Spleen (tissue), 13 donors: ENCODE measurements at places on chromosomes 12 and 14. TPM values are rescaled to one million over a fixed set of nuclear protein-coding genes. Genes with fewer than 3 reads are reported as not detected.

- no peak overlapping the region for H3K27ac ChIP-seq
- H3K27me3 ChIP-seq = no peaks in the 10 kb centered on the region
- no peak overlapping the region for H3K4me3 ChIP-seq
- no peaks in the 10 kb centered on the region for H3K4me1 ChIP-seq
- H3K36me3 ChIP-seq = no peaks in the 10 kb centered on the region
Observed at GRCh38 chr12:47547077-47547476, 158.8 kb downstream of the RPAP3 start.

Gene NOXRED1
- total RNA-seq = 1.2 TPM

Gene SLC2A14
- total RNA-seq = 0.51 TPM

GRCh38 chr14:55025948-55026347 is 951 bp downstream of the WDHD1 start:
- DNase-seq = no peak
- no peaks in the 10 kb centered on the region for H3K36me3 ChIP-seq
- H3K27ac ChIP-seq = no peak overlapping the region
- H3K4me1 ChIP-seq = peaks cover 45% of the 10 kb centered on the region

GRCh38 chr14:93319958-93320357 is 12.9 kb downstream of the BTBD7 start:
- H3K27me3 ChIP-seq = no peaks in the 10 kb centered on the region
- H3K4me3 ChIP-seq = no peak overlapping the region
- no peaks in the 10 kb centered on the region for H3K36me3 ChIP-seq
- no peak overlapping the region for H3K27ac ChIP-seq
- peaks cover 14% of the 10 kb centered on the region for H3K4me1 ChIP-seq

Gene VIPAS39
- total RNA-seq = 18.5 TPM

- H3K27me3 ChIP-seq = no peaks in the 10 kb centered on the region
- H3K36me3 ChIP-seq = no peaks in the 10 kb centered on the region
- H3K27ac ChIP-seq = no peak overlapping the region
- no peak for DNase-seq
- no peaks in the 10 kb centered on the region for H3K4me1 ChIP-seq
- no peak overlapping the region for H3K4me3 ChIP-seq
Observed at GRCh38 chr14:28001002-28001401, 765.6 kb upstream of the FOXG1 start.

Gene LBHD2
- total RNA-seq = not detected

DNA sequence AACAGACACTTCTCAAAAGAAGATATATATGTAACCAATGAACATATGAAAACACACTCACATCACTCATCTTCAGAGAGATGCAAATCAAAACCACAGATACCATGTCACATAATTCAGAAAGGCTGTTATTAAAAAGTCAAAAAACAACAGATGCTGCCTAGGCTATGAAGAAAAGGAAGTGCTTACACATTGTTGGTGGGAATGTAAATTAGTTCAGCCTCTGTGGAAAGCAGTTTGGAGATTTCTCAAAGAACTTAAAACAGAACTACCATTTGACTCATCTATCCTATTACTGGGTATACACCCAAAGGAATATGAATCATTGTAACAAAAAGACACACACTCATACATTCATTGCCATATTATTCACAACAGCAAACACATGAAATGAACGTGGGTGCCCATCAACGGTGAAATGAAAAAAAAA is 35.1 kb downstream of the EIF2S3B start:
- no peak overlapping the region for H3K4me3 ChIP-seq
- H3K27ac ChIP-seq = no peak overlapping the region
- H3K36me3 ChIP-seq = no peaks in the 10 kb centered on the region
- H3K27me3 ChIP-seq = no peaks in the 10 kb centered on the region
- DNase-seq = no peak
- no peaks in the 10 kb centered on the region for H3K4me1 ChIP-seq

Gene ALX1
- not detected for total RNA-seq

DNA sequence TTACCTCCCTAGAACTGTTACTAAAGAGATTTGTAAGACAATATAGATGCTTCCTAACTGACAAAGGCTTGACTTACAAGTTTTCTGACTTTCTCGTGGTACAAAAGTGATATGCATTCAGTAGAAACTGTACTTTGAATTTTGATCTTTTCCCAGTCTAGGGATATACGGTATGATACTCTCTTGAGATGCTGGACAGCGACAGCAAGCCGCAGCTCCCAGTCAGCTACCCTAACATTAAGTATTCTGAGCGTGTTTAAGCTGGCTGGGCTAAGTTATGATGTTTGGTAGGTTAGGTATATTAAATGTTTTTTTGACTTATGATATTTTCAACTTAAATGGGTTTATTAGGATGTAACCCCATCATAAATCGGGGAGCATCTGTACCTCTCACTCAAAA is 55.2 kb upstream of the CDKL1 start:
- no peak overlapping the region for H3K4me3 ChIP-seq
- no peaks in the 10 kb centered on the region for H3K4me1 ChIP-seq
- H3K36me3 ChIP-seq = peaks cover 34% of the 10 kb centered on the region

DNA sequence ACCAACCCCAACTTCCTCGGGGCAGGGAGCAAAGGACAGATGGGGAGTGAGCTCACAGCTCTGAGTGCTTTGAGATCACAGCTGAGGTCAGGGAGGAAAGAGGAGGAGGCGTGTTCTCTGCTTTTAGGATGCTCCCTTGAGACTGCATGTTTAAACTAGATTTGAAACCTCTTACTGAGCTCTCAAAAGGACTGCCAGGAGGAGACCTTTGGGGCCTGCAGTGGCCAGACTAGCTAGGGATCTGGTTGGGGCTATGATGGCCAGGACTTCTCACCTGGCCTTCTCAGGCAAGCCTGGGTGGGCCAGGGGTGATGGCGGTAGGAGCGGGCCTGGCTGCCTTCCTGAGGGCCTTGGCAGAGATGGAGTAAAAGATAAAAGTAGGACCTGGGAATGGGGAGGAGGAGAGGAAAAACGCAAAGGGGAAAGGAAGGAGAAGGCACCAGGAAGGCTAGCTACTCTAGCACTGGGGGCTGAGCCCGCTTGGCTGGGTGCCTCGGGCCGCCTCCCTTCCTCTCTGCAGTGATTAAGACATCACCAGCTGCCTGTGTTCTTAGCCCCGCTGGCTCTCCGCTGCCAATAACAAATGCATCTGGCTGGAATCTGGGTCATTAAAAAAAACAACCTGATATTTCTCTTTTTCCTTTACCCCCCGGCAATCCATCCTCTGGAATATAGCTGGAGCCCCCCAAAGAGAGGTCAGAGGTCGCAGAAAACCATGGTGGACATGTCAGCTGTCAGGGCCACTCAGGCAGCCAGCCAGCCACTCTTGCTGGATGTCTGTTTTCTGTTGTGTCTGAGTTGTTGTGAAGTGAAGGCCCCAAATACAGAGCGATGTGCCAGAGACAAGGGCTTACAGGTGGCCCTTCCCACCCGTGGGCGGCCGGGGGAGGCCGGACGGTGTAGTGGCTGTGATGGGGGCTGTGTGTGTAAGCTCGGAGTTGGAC is 141.3 kb downstream of the TSPAN9 start:
- H3K4me1 ChIP-seq = peaks cover 17% of the 10 kb centered on the region
- no peaks in the 10 kb centered on the region for H3K36me3 ChIP-seq
- no peak for DNase-seq
- no peak overlapping the region for H3K4me3 ChIP-seq
- H3K27me3 ChIP-seq = no peaks in the 10 kb centered on the region

Gene OR4K17
- total RNA-seq = not detected

Gene RAD9B
- 1.4 TPM for total RNA-seq

Gene SMIM41
- total RNA-seq = 5.1 TPM

Gene CMA1
- not detected for total RNA-seq

DNA sequence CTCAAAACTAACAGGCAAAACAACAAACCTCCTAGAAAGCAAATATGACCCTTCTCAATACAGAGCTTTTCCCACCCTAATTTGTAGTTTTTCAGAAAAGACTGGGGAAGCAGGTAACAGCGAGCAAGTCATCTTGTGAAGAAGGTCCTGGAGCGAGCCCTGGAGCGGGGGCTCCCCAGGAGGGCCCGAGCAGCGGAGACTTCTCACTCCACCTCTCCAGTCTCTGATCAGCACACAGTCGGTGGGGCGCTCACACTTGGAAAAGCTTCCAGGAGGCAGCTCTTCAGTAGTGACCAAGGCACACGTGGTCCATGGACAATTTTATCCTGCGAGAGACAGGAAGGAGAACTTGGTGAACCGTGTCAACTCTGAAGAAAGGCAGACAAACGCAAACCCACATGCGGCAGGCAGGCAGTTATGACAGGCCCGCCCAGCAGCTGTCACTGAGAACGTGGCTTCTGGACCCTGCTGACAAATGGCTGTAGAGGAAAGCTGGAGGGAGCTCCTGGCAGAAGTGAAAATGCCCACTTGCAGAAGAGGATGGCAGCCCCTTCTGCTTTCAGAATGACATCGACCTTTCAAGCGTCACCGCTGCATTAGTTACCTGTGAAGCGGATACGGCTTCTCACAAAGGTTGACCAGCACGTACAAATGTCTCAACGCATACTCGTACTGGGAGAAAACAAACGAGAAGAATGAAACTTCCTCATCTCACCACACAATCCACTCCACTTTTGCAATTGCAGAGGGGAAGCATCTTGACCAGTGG is 44.2 kb downstream of the LGMN start:
- H3K4me3 ChIP-seq = no peak overlapping the region
- peak; percentile 92 for DNase-seq
- no peaks in the 10 kb centered on the region for H3K36me3 ChIP-seq
- peak overlapping the region; percentile 65 for H3K27ac ChIP-seq
- no peaks in the 10 kb centered on the region for H3K27me3 ChIP-seq

DNA sequence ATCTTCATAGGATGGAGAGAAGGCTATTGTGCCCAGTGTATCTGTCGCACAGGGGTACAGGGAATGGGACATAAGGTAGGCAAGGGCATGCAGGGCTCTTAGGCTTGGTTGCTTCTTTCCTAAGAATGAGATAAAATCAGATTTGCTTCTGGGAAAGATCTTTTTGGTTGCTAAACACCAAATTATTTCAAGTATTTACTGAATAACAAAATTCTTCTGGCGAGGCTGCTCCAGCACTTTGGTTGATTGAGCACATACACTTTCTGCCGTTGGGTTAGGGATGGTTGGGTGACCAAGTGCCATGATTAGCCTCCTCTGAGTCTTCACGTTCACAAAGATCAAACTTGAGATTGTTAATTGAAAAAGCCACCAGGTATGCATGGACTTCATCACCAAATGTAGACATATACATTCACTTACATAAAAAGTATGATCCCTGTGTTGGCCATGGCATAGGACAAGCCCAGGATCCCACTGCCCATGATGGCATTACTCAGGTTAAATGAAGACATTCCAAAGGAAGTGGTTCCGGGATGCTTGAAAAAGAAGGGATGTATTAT is 38.2 kb downstream of the SLC38A4 start:
- no peak overlapping the region for H3K27ac ChIP-seq
- no peaks in the 10 kb centered on the region for H3K4me1 ChIP-seq
- no peaks in the 10 kb centered on the region for H3K36me3 ChIP-seq
- H3K27me3 ChIP-seq = no peaks in the 10 kb centered on the region
- H3K4me3 ChIP-seq = no peak overlapping the region

Gene A2ML1
- not detected for total RNA-seq

- no peak for DNase-seq
- no peaks in the 10 kb centered on the region for H3K36me3 ChIP-seq
- no peaks in the 10 kb centered on the region for H3K27me3 ChIP-seq
- no peak overlapping the region for H3K4me3 ChIP-seq
Observed at GRCh38 chr14:30082486-30082885, 154.8 kb upstream of the PRKD1 start.

Gene CRY1
- 25.4 TPM for total RNA-seq
